RWPE2 (cell line): ENCODE measurements at places on chromosomes 1 and 21.
A peak's percentile ranks its signal among the peaks of the same experiment; 100 is the strongest.

GRCh38 chr21:37562920-37563640 lies 196.5 kb downstream of the DYRK1A start:
- peak overlapping the region; percentile 37 for H3K4me3 ChIP-seq
- no peaks in the 10 kb centered on the region for H3K4me1 ChIP-seq
- H3K36me3 ChIP-seq, result no peaks in the 10 kb centered on the region
- no peaks in the 10 kb centered on the region for H3K27me3 ChIP-seq

DNA sequence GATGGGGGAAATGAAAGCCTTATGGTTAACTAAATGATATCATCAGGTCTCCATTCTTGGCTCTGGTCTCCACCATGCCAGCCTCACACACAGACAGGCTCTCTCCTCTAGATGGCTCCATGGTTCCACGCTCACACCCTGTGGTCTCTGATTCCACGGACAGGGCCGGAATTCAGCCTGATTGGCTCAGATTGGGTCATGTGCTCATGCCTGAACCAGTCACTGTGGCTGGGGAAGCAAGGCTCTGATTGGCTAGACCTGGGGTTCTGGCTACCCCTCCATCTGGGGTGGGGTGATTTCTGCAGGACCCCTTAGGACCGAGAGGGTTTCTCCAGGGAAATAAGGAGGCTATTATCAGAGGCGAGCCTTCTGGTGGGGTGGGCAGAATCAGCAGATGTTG lies 277.0 kb downstream of the PTPRU start:
- peak; percentile 66 for DNase-seq
- H3K4me3 ChIP-seq, result no peak overlapping the region
- H3K36me3 ChIP-seq, result no peaks in the 10 kb centered on the region
- H3K4me1 ChIP-seq, result no peaks in the 10 kb centered on the region
- no peak overlapping the region for H3K27ac ChIP-seq
- H3K27me3 ChIP-seq, result peaks cover 9% of the 10 kb centered on the region

DNA sequence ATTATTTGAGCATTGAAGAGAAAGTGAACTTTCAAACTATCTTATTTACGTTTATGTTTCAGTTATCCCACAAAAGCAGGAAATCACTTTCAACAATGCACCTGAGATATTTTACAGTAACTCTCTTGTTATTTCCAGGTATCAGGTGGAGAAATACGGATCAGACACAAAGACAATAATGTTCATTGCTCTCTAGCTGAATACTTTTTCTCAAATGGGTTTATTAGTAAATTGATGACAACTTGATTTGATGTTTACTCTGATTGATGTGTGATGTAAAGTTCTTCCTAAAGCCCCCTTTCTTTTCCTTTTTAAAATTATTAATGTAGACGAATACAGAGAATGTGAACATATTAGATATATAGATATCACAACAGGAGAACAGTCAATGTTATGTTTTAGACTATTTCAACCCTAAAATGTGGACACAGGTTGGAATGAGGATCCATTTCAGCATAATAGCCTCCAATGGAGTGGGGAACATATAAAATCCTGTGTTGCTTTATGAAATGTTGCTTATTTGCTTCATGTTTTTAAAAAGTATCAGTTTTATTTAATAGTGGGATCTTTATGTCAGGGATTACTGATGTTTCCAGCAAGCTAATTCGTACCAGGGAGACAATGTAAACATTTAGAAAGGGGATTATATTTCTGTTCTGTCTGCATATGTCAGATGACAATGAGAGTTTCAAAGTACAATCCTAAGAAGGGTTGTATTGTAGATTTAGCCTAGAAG lies 1522.3 kb upstream of the TPTE start:
- no peaks in the 10 kb centered on the region for H3K4me1 ChIP-seq
- no peak overlapping the region for H3K27ac ChIP-seq
- H3K36me3 ChIP-seq, result no peaks in the 10 kb centered on the region

- H3K27ac ChIP-seq, result no peak overlapping the region
- no peaks in the 10 kb centered on the region for H3K36me3 ChIP-seq
- no peaks in the 10 kb centered on the region for H3K27me3 ChIP-seq
Measured at GRCh38 chr1:48869116-48869893, 92.6 kb upstream of the BEND5 start.

GRCh38 chr1:83761167-83762038 lies 237.5 kb downstream of the TTLL7 start:
- no peak overlapping the region for H3K27ac ChIP-seq
- H3K27me3 ChIP-seq, result no peaks in the 10 kb centered on the region
- no peaks in the 10 kb centered on the region for H3K36me3 ChIP-seq
- no peak overlapping the region for H3K4me3 ChIP-seq
- H3K4me1 ChIP-seq, result no peaks in the 10 kb centered on the region

DNA sequence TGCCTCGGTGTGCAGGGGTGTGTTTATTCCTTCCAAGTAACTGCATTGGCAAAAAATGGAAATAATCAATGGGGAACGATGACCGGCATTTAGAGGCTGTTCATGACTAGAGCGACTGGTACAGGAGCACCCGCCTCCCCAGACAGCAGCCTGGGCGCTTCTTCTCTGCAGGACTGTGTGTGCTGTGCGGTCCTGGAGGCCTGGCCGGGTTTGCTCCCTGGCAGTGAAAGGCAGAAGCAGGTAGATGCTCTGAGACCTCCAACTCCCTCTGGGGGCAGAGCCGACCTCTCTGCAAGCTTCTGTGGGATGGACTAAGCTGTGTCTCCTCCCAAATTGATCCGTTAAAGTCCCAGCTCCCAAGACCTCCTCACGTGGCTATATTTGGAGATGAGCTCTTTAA lies 59.2 kb upstream of the ACTRT2 start:
- no peaks in the 10 kb centered on the region for H3K27me3 ChIP-seq
- peak; percentile 17 for DNase-seq
- no peaks in the 10 kb centered on the region for H3K36me3 ChIP-seq
- H3K4me1 ChIP-seq, result no peaks in the 10 kb centered on the region
- no peak overlapping the region for H3K27ac ChIP-seq
- H3K4me3 ChIP-seq, result no peak overlapping the region

DNA sequence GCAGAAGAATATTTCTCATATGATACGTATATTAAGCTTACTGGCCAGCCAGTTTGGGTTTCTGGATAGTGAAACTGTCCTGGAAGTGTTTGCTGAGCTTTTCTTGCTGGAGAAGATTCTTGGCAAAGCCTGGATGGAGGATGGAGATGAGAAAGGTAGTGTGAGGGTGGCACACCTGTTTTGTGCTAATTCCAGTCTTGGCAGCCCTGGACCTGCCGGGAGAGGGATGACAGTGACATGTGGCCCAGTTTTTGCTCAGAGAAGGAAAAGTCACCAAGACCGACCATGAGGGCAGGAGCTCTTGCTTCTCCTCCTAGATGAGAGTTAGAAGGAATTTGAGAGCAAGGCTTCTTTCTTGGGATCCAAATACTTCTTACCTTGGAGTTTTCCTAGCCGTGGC lies 34.1 kb downstream of the DOP1B start:
- no peaks in the 10 kb centered on the region for H3K36me3 ChIP-seq
- H3K4me3 ChIP-seq, result no peak overlapping the region
- no peaks in the 10 kb centered on the region for H3K27me3 ChIP-seq

GRCh38 chr1:236281654-236282424 lies at the start of gene ERO1B:
TSS of gene ERO1B (minus strand) at chr1:236281958. CDS start at chr1:236281783, 175 bp downstream.
- peak within 1 kb of the TSS; percentile 99 for H3K4me3 ChIP-seq
- H3K27ac ChIP-seq, result no peak within 1 kb of the TSS
- no peaks in the 10 kb centered on the region for H3K27me3 ChIP-seq
- no peaks in the 10 kb centered on the region for H3K36me3 ChIP-seq
- DNase-seq, result peak; percentile 90
- no peaks in the 10 kb centered on the region for H3K4me1 ChIP-seq

DNA sequence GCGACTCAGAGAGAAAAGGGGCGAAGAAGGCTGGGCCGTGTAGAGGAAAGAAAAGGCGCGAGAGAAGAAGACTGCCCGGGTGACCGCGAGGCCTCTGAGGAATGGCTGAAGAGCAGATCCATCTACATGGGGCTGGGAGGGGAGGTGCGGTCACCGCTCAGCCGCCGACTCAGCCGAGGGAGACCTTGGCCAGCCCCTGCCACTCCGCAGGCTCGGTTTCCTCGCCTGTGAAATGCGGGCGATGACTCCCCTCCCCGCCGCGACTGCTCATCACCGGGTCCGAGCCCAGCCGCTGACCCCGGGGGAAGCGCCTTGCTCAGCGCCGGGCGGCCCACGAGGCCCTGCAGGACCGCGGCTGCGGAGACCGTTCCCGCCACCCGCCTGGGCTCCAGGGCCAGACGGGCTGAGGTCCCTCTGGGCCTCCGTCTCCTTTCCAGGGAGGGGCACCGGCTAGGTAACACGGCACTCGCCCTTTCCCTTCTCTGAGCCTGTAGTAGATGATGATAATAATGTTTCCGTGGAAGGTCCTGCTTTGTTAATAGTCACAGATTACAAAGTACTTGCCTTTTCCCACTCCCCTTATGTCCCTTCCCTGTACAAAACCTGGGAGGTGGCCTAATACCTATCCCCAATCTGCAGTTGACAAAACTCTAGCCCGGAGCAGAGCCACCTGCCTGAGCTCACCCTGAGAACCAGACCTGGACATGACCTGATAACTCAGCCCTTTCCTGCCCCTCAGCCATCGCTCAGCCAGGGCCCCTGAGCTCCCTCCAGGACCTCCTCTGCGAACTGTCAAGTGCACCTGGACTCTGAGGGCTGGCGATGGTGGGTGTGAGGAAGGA lies 1.6 kb upstream of the BSND start:
- DNase-seq, result peak; percentile 47
- H3K27ac ChIP-seq, result no peak overlapping the region
- no peaks in the 10 kb centered on the region for H3K36me3 ChIP-seq
- no peaks in the 10 kb centered on the region for H3K4me1 ChIP-seq
- no peaks in the 10 kb centered on the region for H3K27me3 ChIP-seq

DNA sequence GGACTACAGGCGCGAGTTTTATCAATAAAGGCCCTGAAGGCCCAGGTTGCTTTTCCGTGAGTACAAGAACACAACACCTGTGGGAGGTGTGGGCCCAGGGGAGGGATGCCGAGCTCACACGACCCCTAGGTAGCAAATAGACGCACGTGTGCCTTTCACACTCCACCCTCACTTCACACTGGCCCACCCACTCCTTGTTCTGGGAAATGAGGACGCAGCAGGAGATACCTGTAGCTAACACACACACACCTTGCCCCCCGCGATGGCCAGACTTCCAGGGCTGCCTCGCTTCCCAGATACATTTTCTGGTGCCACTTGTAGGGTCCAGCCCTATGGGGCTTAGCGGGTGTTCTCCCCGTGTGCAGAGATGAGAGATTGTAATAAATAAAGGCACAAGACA lies 4.3 kb upstream of the CCDC27 start:
- H3K4me1 ChIP-seq, result no peaks in the 10 kb centered on the region
- no peak for DNase-seq
- H3K36me3 ChIP-seq, result peaks cover 7% of the 10 kb centered on the region
- H3K27me3 ChIP-seq, result peaks cover 12% of the 10 kb centered on the region
- H3K4me3 ChIP-seq, result peak overlapping the region; percentile 52

DNA sequence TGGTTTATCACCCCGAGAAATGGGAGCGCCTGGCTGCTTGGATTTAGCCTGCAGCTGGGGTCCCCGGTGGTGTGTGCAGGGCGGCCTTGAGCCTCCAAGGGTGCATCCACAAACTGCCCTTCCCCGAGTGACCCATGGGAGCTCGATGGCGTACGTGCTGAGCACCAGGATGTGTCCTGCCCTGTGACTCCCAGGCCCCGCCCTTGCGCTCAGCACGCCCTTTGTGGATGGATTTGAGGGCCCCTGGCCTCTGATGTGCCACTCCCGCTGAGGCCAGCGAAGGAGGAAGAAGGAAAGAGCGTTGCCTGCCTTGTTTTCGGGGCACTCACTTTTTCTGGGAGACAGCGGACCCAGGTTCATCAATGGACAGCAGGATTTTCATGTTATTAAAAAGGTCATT lies 1.7 kb upstream of the TFF3 start:
- H3K36me3 ChIP-seq, result no peaks in the 10 kb centered on the region
- H3K4me1 ChIP-seq, result no peaks in the 10 kb centered on the region
- H3K27me3 ChIP-seq, result no peaks in the 10 kb centered on the region
- no peak overlapping the region for H3K4me3 ChIP-seq

DNA sequence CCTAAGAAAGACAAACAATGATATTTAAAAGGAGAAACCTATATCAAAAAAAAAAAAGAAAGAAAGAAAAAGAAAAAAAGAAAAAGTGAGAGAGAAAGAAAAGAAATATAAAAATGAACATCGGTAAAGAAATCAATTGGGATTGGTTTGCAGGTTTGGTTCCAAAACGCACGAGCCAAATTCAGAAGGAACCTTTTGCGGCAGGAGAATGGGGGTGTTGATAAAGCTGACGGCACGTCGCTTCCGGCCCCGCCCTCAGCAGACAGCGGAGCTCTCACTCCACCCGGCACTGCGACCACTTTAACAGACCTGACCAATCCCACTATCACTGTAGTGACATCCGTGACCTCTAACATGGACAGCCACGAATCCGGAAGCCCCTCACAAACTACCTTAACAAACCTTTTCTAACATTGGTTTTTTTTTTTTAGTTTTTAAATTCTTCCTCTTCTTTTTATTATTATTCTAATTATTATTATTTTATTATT lies 11.7 kb downstream of the LHX9 start:
- H3K4me1 ChIP-seq, result no peaks in the 10 kb centered on the region
- H3K36me3 ChIP-seq, result no peaks in the 10 kb centered on the region
- H3K27me3 ChIP-seq, result peaks cover 6% of the 10 kb centered on the region
- no peak for DNase-seq
- H3K27ac ChIP-seq, result no peak overlapping the region
- H3K4me3 ChIP-seq, result peak overlapping the region; percentile 11

GRCh38 chr1:43969416-43969745 lies 429 bp upstream of the DPH2 start:
- no peak for DNase-seq
- no peaks in the 10 kb centered on the region for H3K27me3 ChIP-seq
- peak overlapping the region; percentile 86 for H3K4me3 ChIP-seq
- no peaks in the 10 kb centered on the region for H3K4me1 ChIP-seq

GRCh38 chr1:63033211-63033610 lies 249.3 kb downstream of the ATG4C start:
- no peaks in the 10 kb centered on the region for H3K36me3 ChIP-seq
- H3K4me1 ChIP-seq, result no peaks in the 10 kb centered on the region
- H3K27ac ChIP-seq, result no peak overlapping the region
- no peak overlapping the region for H3K4me3 ChIP-seq

DNA sequence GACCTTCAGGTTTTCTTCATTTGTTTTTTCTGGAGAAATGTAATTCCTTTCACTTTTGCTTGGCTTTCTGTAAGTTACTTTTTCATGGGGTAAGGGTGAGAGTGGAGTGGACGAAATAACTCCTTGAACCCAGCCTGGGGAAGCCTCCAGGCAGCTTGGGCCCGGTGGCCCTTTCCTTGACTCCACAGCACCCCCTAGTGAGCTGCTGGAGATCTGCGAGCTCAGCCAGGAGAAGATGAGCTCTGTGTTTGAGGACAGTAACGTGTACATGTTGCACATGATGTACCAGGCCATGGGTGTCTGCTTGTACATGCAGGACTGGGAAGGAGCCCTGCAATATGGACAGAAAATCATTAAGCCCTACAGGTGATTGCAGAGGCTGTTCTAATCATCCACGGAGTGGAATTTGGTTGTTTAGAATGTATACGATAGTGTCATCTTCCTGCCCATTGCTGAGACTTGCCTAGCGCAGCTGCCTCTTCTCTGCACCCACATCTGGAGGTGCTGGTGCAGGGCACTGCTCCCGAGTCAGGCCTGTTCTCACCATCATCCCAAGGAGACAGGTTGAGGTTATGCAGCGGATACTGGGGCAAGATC lies 51.0 kb downstream of the SMYD2 start:
- H3K4me3 ChIP-seq, result no peak overlapping the region
- no peaks in the 10 kb centered on the region for H3K4me1 ChIP-seq
- H3K36me3 ChIP-seq, result peaks cover 15% of the 10 kb centered on the region; the same call in 1 of the 2 replicates
- DNase-seq, result no peak
- no peaks in the 10 kb centered on the region for H3K27me3 ChIP-seq
- no peak overlapping the region for H3K27ac ChIP-seq

- no peaks in the 10 kb centered on the region for H3K27me3 ChIP-seq
- no peak within 1 kb of the TSS for H3K27ac ChIP-seq
- DNase-seq, result no peak
- no peaks in the 10 kb centered on the region for H3K36me3 ChIP-seq
- no peaks in the 10 kb centered on the region for H3K4me1 ChIP-seq
Measured at GRCh38 chr1:205849619-205850355, at the start of gene PM20D1. TSS of gene PM20D1 (minus strand) at chr1:205850132. CDS start at chr1:205850072, 60 bp downstream.
